ENCODE measurements at places on chromosomes 3 and 15.

GRCh38 chr15:74024687-74025086, 30.2 kb downstream of the PML start:
- DNase-seq: no peak

DNA sequence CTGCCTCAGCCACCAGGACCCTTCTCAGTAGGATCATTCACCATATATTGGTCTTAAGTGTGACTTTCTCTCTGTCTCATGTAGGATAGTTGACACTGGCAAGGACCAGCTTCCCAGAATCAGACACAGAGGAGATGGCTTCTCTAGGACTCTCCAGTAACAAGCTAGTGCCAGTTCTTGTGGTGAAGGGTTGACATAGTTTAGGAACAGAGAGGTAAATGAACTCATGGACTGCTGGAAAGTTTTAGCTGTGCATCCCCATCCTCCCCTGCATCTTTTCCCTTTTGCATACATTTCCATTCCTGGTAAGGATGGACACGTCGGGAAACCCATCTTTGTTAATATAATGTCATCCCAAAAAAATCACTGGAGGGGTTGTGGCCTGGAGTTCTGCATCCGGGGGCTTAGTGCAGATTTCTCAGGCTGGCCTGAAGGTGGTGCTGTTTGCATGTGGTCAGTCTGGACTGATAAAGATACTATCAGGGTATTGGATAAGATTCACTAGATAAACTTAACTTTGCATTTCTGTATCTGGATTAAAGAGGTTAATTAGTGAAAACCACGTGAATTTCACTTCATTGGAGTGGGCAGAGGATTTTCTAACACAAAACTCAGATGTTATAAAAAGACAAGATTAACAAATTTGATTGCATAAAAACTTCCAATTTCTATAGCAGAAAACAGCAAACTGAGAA, 110.8 kb downstream of the TBC1D2B start:
- peak; percentile 65 for DNase-seq

GRCh38 chr15:71330638-71331162, 215.4 kb downstream of the THSD4 start:
- no peak for DNase-seq

- DNase-seq: no peak
Measured at GRCh38 chr3:47102081-47102600, 61.8 kb downstream of the SETD2 start.

- DNase-seq: no peak
Measured at GRCh38 chr15:99029341-99030144, 22.0 kb upstream of the PGPEP1L start.

GRCh38 chr3:22349215-22349851, 598.3 kb upstream of the ZNF385D start:
- no peak for DNase-seq

- no peak for DNase-seq
Measured at GRCh38 chr3:115280506-115280905, 133.4 kb upstream of the ZBTB20 start.

GRCh38 chr3:130826516-130827182, 67.2 kb upstream of the ATP2C1 start:
- DNase-seq: no peak

GRCh38 chr3:81518945-81519344, 242.5 kb downstream of the GBE1 start:
- DNase-seq: no peak

GRCh38 chr15:25057574-25057973, 102.8 kb downstream of the SNRPN start:
- no peak for DNase-seq

GRCh38 chr15:72197460-72198355, at the start of gene GRAMD2A:
Gene GRAMD2A, minus strand, starts transcription at chr15:72197787.
- DNase-seq: peak; percentile 58

All from activated CD4-positive, alpha-beta T cell treated with anti-CD3 and anti-CD28 coated beads, Interleukin-2, Interleukin-6, amounts not matched to agents 100 ng/mL and 50 ng/mL, durations not matched to agents 16 hours and 8 hours (primary cell).